ENCODE measurements at places on chromosomes 11 and 22.

- no peak for DNase-seq
Measured at GRCh38 chr22:47811971-47812370, 1049.5 kb downstream of the TBC1D22A start.

DNA sequence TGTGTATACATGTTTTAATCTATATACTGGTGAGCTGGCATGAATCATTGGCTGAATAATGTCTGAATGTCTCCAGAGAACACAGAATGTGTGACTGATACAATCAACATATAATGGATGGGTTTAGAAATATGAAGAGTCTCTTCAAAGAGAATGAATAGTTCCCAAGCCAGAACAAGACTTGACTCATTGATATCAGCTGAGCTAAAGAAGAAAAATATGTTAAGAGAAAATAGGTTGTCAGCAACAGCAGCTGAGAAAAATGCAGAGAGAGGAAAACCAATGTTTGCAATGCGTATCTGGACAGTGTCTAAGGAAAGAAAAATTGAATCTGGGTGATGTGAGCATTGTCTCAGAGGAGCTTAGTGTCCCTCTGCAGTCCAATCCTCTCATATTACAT is 1281.8 kb upstream of the TENM4 start:
- no peak for DNase-seq

DNA sequence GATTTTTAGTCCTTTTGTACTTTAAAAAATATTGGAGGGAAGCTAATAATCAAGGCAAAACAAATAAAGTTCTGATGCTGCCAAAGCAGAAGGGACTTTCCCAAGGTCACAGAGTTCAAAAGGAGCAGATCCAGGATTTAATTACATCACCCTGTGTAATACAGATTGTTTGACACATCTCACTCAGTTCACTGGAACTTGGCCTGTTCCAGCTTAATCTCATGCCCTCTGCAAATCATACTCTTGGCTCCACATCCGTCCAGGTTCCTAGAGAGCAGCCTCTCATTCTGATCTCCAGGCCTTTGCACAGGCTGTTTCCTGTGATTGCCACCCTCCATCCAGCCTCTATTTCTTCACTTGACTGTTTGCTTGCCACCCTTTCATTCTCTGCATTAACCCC is 151.7 kb downstream of the SPON1 start:
- no peak for DNase-seq

DNA sequence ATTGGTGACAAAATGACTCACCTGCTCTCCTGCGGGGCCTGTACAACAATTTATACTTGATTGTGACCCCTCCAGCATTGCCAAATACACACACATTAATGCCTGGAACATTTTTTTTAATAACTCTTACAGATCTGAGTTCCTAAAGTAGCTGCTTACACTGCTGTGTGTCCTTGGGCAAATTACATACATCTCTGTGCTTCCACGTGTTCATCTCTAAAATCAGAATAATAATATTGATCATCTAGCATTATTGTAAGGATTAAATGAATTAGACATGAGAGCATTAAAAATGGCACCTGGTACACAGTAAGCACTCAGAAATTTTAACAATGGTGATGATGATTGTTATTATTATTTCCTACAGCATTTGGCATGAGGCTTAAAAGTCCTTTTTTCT is 21.5 kb upstream of the WT1 start:
- DNase-seq = no peak

DNA sequence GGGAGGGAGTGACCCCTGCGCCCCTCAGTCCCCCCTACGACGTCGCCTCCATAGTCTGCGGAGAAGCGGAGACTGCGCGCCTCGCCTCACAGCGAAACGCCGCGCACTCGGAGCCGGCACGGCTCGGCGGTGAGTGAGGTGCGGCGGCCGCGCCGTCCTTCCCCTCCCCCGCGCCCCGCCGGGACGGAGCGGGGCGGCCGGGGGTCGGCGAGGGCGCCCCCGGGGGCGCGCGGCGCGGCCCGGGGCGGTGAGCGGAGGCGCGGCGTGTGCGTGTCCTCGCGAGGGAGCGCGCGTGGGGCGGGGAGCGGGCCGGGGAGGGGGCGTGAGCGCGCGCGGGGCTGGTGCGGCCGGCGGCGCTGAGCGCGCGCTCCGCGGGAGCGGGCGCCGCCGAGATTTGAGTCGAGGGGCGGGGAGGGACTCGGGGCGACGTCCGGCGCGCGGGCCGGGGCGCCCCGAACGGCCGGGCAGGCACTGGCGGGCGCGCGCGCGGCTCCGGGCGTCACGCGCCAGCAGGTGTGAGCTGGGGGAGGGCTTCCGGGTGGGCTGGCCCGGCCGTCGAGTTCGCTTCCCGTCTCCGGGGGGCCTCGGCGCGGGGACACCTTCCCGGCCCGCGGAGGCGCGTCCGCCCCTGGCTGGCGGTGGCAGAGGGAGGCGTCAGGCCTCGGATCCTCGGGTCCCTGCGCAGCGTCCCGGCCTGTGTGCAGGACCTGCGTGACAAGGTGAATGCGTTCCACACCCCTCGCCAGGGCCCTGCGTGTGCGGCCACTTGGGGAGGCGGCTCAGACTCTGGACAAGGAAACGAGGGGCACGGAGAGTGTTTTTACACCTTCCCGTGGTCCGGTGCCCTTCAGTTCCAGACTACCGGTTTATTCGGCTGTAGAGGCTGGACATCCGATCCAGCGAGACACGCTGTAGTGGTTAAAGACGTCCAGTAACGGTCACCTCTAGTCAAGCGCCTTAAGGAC is 50.4 kb downstream of the FAM83F start:
- DNase-seq = no peak

Measured in NCI-H1436 (cell line).